Left forelimb (tissue), 1 donor: ENCODE measurements at places on chromosomes 7 and 10.

DNA sequence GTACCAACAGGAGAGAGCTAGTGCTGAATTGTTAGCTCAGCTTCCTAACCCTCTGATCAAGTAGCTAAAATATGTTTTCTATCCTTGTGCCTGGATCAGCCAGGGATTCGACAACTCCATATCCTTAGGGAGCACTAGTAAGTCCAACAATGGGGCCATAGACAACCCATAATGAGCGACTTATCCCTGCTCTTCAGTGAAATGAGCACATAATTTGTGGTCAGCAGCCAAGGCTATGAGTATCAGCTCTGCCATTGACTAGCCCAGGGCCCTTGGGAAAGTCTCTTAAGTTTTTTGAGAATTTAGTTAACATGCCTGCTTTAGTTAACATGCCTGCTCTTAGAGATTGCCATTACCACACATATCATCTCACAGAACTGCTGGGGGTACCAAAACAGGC is 39.3 kb downstream of the COL1A2 start:
- DNase-seq: no peak

GRCh38 chr7:47482013-47482875 is 99.7 kb downstream of the TNS3 start:
- DNase-seq: no peak

DNA sequence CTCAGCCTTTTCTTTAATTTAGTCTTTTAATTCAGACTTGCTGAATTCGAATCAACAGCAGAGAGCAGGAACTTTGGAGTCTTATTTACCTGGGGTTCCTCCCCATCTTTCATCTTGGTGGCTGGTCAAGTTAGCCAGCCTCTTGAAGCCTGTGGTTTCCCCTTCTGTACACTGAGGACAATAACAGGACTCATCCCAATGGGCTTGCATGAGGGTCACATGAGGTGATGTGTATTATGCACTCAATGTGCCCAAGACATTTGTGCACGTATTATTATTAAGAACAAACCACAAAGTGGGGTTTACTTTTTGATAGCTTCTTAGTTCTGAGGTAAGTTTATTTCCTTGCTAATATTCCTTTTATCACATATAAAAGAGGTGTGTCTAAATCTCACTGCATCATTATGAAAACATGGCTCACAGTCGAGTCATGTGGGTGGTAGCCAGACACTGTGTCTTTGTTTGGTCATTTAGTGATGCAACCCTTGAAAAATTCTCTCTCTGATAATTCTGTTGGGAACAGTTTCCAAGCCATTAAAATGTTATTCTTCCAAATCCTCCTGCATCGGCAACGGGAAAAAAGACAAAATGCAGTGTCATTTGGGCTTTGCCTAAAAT is 86.5 kb upstream of the GRB10 start:
- DNase-seq: no peak

- DNase-seq: peak; percentile 76
Measured at GRCh38 chr10:70903262-70903921, 15.0 kb upstream of the PCBD1 start.
